NCI-H2081 (cell line): ENCODE measurements at places on chromosomes 16 and 17.

GRCh38 chr16:22635357-22635761 is 124.7 kb downstream of the NPIPB5 start:
- no peak for DNase-seq

DNA sequence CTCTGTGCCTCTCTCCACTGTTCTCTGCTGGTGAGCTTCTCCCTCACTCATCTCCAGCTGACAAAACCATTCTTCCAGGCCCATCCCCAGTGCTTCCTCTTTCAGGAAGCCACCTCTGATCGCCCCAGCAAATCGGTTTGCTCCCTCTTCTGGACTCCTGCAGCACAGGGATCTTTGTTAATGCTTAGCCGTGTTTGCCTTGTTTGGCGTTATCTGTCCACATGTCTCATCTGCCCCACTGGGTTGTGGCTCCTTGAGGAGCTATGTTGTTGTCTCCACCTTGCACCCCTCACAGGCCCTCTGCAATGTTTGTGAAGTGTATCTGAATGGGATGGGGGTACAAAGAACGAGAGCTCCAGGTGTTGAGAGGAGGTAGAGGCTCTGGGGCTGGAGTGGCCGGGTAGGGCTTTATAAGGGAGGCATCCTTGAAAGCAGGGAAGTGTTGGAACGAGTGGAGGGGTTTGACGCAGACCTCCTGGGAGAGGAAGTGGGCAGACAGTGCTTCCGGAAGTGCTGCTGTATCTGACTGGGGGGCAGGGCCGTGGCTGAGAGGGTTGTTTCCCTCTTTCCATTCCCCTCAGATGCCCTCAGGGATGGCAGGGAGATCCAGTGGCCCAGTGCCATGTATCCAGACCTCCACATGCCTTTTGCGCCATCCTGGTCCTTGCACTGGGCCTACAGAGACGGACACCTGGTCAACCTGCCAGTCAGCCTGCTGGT is 27.8 kb downstream of the CASKIN2 start:
- no peak for DNase-seq

DNA sequence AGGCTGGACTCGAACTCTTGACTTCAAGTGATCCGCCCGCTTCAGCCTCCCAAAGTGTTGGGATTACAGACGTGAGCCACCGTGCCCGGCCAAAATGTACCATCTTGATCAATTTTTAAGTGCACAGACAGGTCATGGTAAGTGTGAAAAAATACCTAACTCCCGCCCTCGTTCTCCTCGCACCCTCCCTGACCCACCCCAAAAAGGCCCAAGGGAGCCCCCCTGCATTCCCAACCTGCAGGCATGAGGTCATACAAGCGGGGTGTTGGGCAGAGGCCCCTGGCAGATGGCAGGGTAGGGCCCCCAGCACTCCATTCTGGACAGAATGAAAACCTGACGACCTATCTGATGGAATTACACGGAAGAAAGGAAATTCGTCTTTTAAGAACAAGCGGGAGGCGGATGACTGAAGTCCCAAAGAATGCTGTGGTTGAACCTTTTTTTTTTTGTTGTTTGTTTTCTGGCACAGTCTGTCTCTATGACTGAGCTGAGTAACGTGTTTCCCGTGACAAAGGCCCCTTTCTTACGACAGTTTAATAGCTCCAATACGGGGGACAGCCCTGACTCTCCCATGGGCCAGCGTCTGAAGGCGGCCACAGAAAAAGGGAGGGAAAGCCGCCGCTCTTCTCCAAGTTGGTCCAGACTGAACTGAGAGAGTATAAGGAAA is 376.4 kb downstream of the SLC39A11 start:
- no peak for DNase-seq

DNA sequence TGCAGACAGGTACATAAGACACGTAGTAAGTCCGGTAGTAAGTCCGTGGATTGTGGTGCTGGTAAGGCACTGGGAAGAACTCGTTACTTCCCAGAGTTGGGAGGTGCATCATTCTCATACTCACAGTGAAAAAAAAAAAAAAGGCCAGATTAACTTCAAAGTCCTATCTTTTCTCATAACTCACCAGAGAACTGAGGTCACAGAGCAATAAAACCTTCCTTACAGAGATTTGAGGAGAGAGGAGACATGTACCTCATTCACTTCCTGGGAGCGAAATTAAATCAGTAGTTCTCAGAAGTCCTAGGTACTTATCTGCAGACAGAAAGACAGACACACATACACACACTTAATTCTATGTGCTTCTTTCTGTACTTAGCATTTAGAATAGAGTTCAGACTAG is 22.5 kb downstream of the MPHOSPH6 start:
- no peak for DNase-seq

DNA sequence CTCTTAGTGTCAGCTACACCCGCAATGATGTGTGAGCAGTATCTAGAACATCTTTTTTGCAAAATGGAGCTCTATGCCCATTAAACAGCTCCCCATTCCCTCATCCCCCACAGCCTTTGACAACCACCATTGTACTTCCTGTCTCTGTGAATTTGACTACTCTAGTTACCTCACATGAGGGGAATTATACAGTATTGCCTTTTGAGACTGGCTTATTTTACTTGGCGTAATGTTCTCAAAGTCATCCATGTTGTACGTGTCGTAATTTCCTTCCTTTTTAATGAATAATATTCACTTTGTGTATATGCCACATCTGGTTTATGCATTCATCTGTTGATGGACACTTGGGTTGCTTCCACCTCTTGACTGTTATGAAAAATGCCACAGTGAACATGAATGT is 23.2 kb upstream of the CCL22 start:
- DNase-seq = no peak

DNA sequence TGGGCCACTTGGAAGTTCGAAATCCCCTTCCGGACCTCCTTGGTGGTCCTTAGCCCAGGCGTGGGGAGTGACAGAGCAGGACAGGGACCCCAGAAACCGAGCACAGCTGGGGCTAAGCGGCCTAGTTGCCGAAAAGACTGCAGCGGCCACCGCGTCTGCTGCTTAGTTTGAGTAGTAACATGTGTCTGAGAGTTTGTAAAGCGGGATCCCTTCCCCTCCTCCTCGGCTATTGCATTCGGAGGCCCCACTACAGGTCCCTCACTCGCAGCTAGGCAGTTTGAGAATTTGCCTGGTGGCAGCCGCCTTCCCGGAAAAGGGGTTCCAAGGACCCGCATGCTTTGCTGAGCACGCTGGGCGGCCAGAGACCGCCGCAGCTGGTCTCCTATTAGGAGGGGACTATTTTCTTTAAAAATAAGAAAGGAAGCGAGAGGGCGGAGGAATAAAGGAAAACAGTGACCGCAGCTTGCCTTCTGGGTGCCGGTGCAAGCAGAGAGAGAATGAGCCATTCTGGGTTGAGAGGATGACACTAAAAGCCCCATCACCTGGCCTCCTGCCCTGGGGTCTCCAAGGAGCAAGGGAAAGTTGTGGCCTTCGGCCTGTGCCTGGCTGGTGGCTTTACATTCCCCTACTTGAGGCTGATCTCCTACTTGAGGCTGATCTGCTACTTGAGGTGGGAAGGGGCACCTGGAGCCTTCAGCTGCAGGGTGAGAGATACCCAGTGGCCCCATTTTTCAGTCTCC is 1.1 kb upstream of the HOXB5 start:
- no peak for DNase-seq

DNA sequence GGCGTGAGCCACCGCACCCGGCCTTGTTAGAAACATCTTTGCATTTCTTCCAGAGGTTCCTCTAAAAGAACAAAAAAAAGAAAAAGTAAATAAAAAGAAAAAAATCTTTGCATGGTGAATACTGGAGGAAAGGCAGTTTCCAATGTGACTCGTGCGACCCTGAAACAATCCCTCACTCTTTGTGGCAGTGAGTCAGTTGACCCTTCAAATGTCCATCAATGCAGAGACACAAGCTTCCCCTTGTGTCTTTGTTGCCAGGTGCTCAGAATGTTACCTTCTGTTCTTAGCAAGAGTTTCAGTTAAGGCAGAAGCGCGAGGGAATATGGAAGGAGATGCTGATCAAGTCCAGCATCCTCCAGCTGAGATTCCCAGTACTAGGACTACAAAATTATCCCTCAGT is 16.4 kb downstream of the CACNG4 start:
- DNase-seq = no peak

DNA sequence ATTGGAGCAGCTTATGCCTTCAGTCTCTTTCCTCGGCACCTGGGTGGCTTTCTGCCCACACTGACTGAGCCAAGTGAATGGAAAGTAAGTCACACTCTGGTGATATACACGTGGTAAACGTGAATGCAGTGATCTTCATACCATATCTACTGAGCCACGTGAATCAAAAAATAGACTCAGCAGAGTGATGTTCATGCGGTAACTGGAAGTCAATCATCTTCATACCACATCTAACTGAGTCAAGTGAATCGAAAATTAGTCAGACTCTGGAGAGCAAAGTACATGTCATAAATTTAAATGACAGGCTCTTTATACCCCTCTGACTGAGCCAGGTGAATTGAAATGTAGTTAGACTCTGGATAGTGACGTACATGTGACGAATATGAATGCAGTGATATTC is 47.1 kb upstream of the ARL4D start:
- no peak for DNase-seq

GRCh38 chr17:40019140-40019991 is 4.1 kb downstream of the CSF3 start:
- DNase-seq = no peak

DNA sequence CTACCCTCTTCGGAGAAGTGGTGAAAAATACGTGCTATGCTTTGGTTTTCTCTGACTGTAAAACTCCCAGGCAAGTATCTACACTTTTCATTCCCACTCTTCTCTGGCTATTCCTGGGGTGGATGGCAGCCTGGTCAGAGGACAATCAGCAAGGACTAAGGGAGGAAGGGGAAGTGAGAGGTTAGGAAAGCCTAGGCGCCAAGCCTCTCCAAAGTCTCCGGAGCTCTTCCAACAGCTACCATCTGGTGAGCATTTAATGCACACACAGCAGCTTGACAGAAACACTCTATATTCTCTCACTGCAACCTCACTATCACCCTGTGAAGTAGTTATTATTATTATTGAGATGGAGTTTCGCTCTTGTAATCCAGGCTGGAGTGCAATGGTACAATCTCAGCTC is 65.1 kb downstream of the WSCD1 start:
- no peak for DNase-seq

DNA sequence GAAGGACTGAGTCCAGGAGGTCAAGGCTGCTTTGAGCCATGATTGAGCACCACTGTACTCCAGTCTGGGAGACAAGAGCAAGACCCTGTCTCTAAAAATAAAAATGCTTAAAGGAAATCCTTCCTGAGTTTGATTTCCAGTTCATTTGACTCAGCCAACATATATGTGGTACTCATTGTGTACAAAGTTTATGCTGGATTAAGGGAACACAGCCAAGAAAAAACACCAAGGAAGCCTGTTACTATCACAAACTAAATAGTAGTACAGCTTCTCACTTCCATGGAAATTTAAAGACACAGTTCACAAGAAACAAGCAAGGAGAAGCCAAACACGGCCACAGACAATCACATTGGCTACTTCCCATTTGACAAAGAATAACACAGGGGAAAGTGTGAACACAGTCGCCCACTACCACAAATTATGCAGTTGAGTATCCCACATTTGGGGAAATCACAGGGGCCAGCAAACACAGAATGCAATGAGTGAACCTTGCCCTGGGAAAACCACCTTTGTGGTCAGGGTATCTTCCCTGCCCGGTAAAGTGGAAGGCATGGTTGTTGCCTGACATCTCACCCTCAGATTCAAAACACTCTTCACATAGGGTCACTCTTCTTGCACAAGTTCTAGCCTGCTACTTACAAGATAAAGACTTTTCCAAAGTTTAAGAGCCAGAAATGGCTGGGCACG is 14.5 kb downstream of the TEX14 start:
- DNase-seq = no peak

- DNase-seq = no peak
Observed at GRCh38 chr16:619476-620100, 11.2 kb upstream of the WFIKKN1 start.

DNA sequence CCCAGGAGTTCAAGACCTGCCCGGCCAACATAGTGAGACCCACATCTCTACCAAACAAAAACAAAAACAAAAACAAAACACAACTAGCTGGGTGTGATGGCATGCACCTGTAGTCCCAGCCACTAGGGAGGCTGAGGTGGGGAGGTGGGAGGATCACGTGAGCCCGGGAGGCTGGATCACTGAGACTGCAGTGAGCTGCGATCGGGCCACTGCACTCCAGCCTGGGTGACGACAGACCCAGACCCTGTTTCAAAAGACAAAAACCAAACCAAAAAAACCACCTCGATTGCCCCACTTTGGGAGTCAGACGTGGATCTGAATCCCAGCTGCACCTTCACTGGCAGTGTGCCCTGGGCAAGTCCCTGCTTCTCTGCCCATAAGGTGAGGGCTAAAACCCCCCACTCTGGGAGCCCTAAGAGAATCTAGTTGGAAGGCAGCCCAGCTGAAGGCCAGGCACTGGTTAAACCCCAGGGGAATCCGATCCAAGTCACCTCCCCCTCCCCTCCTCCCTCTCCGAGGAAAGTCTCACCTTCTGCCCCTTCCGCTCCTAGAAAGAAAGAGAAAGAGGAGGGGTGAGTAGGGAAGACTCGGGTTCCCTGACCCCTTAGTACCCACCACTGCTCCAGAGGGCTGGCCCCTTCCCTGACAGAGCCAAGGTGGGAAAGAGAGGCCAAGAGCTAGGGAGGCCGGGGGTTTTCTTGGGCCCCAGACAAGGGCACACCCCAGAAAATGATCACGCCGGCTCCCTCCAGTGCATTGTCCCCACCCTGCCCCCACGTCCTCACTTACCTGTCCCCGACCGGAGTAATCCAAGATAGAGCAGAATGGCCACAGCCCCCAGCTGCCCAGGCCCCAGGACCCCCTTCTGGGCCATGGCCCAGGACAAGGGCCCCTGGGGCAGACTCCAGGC is 647 bp downstream of the PRSS8 start:
- no peak for DNase-seq

DNA sequence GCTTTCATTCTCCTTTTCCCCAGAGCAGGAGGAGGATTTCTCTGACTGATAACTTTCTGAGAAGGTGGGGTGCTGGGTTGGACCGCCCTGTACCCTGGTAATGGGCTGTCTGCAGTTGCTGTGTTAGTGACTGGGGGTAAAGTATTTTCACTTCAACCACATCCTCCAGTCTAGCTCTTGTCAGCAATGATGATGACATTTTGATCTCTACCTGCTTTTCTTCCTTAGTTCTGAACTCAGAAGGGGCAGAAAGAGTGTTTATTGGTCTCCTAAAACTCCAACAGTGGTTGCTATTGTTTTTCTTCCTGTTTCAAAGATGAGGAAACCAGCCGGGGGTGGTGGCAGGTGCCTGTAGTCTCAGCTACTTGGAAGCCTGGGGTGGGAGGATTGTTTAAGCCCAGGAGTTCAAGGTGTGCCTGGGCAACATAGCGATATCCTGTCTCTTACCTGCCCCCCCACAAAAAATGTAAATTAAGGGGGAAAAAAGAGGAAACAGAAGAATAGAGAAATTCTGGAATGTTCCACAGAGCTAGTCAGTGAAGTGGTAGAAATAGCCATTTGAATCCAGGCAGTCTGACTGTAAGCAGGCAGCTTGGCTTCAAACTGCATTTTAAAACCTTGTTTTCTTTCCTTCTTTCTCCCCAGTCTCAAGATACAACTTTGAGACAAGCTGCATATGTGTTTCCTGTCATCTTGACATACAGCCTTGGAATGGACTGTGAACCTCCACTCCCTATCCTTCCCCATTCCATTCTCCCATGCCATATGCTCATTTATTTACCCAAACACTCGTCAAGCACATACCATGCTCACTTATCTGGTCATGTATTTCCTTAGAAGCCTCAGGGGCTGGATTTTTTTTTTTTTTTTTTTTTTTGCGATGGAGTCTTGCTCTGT is 3.3 kb upstream of the N4BP1 start:
- DNase-seq = no peak
